ENCODE measurements at places on chromosomes 5 and 9.

GRCh38 chr9:68685770-68686169 lies 19.3 kb upstream of the PIP5K1B start:
- DNase-seq: no peak

- no peak for DNase-seq
These were observed 3.8 kb downstream of the ANXA6 start for GRCh38 chr5:151153766-151154272.

DNA sequence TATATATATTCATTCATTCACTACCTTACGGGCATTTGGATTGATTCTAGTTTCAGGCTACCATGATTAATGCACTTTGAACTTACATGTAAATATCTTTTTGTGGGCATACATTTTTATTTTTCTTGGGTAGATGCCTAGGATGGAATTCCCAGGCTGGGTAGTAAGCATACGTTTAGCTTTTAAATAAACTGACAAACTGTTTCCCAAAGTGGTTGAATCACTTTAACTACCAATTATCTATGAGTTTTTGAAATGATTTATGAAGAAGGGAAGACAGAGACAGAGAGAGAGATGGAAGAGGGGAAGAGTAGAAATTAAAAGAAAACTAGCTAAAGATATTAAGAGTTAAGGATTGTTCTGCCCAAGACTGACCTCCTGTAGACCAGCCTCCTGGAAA lies 612.6 kb downstream of the PSAT1 start:
- DNase-seq: no peak

DNA sequence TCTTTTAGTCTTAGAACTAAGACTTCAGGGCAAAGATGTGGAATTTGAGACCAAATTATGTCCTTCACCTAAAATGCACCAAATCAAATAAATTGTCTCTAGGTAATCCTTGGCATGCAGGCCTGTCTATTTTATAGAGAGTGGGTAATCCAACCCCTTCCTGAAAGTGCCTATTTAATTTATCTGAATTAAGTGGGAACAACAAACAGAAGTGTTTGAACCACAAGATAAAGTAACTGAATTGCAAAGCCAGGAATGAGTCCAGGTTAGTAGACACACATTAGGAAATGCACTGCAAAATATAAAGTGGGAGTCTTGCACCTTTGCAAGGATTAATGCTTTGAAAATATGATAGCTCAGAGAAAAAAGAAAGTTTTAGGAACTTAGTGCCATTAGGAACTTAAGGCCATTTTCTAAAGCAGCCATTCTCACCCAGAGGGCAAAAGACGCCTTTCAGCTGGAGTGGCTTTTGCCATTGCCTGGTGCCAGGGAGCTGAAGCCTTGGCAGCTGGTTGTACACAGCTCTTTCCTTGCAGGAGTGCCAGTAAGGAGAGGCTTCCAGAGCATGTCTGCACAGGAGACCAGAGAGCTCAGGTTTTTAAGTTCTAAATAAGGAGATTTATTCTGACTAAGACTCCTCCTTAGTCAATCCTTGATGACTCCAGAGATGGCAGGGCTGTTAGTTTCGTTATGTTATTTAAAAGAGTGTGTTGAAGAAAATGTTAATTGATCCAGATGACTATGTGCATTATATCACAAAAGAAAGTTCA lies 151.7 kb upstream of the ELL2 start:
- DNase-seq: no peak

DNA sequence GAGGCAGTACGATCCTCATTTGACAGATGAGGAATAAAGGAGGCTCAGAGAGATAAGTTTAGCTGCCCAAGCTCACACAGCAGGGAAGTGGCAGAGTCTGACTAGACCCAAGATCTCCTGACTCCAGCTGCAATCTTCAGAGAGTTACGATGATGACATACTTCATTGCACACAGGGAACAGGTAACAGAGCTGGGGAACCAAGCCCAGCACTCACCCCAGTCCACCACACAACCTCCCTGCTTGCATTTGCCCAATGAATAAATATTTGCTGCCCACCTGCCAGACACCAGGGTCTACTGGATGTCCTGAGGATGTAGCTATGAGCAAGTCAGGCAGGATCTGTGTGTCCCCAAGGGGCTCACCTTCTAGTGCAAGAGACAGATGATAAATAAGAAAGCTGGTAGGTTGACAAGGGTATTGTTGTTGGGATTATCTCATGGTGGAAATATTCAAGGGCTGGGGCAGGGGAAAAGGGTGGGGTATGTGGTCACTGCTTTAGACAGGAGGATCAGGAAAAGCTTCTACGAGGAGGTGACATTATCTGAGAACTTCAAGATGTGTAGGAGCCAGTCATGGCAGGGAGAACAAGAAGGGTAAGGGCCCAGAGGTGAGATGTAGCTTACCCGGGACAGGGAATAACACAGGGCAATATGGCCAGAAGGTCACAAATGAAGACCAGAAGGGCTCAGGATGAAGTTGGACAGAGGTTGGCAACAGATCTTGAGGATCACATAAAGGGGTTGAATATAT lies 28.6 kb upstream of the CPEB4 start:
- peak; percentile 58 for DNase-seq
